Activated CD4-positive, alpha-beta T cell treated with anti-CD3 and anti-CD28 coated beads, Interleukin-2, amount 50 U/mL, for 1 hour (primary cell): ENCODE measurements at places on chromosomes 5 and 9.

DNA sequence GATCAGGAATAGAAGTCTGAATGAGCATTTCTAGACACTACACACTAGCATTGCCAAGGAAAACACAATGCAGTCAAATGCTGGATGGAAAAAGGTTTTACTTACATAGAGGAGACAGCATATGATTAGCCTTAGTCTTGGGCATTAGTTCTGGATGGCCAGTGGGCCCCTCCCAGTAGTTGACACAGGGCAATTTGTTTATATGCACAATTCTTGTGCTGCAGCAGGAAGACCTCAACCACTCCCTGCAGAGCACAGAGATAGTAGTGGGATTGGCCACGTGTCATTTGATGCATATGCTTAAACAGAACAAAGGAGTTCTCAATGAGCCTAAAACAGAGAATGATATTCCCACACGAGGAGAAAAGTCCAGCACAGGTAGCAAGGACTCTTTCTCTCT, 1496.2 kb upstream of the CDH6 start:
- DNase-seq: no peak

DNA sequence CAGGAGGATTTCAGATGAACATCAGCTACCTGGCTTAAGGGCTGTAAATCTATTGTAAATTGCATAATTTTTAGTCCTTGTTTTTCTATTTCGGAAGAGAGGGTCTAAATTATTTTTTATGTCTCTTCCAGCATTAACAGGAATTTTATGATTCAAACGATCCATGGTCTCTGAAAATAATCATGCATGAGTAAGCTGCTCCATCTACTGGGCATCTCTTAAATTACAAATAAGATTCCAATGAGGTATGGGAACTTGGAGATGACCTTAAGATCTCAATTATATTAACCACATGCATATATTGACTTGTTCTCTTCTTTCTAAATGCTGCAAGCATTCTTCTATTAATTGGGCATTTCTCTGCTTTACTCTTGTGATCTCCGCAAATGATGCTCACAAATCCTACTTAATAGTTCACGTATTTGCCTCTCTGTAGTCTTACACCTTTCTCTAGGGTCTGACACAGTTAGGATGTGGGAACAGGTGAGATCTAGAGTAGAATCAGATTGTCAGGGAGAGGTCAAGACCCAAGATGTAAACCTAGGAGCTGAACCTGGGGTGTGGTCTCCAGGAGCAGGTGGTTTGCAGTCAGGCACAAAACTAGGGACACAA, 86.9 kb downstream of the NUDT12 start:
- DNase-seq: no peak

DNA sequence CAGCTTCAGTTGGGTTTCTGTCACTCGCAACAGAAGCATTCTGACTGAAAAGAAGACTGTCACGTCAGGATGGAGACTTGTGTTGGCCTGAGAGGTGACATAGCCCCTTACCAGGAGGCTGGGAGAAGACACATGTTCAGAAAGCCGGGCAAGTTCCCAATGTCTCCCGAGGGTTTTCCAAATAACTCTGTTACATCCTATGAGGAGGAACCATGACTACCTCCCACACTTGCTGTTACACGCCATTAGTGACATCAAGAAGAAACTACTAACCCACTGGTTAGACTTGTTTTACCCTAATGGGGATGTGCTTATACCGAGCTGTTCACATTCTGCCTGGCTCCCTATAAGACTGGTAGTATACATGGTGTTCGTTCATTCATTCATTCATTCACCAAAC, 33.3 kb downstream of the SH3PXD2B start:
- no peak for DNase-seq

DNA sequence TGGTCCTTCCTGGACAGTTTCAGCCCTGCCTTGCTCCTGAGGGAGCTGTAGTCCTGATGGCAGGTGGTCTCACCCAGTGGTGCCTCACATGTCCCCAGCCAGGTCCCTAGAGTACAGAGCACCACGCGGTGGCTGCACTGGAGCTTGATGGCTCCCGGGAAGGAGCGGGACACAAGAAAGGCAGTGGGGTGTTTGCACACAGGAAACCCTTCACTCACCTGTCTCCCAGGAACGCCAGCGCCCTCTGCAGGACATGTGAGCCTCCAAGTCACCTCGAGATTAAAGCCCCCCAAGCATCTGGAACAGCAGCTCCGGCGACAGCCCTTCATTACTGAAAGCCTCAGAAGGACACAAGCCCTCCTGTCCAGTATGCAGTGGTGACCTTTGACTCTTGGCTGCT, 19.9 kb upstream of the TMEM250 start:
- DNase-seq: peak; percentile 35

GRCh38 chr9:2634818-2635217, 13.2 kb downstream of the VLDLR start:
- no peak for DNase-seq

GRCh38 chr9:419571-420171, 205.0 kb downstream of the DOCK8 start:
- DNase-seq: no peak

GRCh38 chr5:113142186-113142585, 165.6 kb downstream of the DCP2 start:
- DNase-seq: no peak

DNA sequence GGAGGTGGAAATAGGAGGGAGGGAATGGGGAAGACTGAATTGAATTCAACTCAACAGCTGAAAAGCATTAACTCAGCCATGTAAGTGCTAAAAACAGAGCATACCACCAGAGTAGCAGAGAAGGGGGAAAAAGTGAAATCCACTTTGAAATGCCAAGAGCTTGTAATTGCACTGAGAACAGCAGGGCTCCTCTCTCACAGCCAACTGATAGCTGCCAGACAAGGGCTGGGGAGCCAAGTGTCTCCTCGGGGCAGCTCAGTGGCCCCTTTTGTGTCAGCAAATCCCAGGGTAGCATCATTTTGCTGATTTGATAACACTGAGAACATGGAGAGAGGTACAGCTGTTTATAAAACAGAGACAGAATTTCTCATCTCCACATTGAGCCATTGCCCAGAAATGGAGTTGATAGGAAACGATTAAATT, 182.5 kb downstream of the FRMD3 start:
- no peak for DNase-seq

DNA sequence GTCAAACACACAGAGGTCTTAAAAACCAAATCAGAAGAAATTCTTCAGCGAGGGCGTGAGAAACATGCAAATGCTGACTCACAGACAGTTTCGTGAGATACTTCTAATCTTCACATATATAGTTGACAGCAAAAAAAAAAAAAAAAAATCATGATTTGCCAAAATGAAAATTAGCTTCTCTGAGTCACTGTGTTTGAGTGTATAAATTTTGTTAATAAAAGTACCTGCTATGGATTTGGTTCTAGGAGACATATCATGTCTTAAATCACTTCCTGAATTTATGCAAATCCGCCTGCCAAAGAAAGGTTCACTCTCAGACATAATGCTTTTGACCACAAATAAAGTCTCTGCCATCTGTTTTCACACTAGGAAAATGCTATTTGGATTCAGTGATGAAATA, 114.3 kb downstream of the SLC1A3 start:
- no peak for DNase-seq

GRCh38 chr5:110099572-110099971, 409.8 kb downstream of the MAN2A1 start:
- DNase-seq: no peak
